Myocyte (in vitro differentiated cells): ENCODE measurements at places on chromosomes 1 and 21.

DNA sequence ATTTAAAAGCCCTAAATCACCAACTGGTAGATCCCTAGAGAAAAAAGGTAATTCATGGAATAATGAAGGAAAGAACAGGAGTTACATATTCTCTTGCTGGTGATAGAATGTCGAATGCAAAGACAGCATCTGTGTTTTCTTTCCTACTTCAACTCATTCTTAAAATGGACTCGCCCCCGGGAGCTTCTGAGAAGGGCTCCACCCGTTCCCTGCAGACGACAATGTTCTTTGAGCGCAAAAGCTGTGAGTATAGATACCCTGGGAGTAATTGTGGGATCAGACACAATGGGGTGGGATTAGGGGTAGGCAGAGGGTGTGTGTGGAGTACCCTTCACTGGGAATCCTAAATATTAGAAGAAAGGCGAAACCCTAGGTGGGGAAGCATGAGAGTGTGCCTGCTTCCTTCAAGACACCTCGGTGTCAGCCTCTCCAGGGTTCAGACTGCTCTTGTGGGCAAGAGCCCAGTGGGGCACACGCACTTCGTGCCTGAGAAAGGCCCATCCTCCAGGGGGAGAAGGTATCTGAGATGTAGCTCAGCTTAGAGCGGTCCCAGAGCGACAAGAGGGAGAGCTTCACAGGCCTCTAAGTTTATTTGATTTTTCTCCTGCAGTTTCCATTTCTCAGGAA is 123.3 kb upstream of the DPYD start:
- no peak for DNase-seq

DNA sequence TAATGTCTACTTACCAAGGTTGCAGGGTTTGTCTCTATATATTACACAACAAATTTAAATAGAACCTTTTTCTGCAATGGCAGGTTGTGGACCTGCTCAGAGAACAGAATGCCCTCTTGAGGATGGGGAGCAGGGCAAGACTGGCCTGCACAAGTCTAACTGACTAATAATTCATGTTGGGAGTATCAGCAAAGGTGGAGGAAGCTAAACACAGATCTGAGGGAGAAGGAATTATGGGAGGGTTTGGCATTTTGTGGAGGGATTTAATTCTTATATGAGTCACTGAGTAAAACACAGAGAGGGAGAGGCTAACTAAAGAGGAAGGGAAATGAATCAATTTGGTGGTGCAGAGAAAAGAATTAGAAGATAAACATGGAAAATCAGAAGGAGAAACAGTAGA is 40.0 kb downstream of the CLDN17 start:
- DNase-seq: no peak

- DNase-seq: peak; percentile 95
These were observed 10.8 kb downstream of the GPR3 start for GRCh38 chr1:27403065-27403726.

GRCh38 chr1:214332946-214333798 is 52.2 kb downstream of the SMYD2 start:
- DNase-seq: peak; percentile 72

- DNase-seq: no peak
These were observed 82.7 kb upstream of the ABCD3 start for GRCh38 chr1:94335447-94335846.

GRCh38 chr1:62336638-62336994 is 17.4 kb upstream of the KANK4 start:
- no peak for DNase-seq

DNA sequence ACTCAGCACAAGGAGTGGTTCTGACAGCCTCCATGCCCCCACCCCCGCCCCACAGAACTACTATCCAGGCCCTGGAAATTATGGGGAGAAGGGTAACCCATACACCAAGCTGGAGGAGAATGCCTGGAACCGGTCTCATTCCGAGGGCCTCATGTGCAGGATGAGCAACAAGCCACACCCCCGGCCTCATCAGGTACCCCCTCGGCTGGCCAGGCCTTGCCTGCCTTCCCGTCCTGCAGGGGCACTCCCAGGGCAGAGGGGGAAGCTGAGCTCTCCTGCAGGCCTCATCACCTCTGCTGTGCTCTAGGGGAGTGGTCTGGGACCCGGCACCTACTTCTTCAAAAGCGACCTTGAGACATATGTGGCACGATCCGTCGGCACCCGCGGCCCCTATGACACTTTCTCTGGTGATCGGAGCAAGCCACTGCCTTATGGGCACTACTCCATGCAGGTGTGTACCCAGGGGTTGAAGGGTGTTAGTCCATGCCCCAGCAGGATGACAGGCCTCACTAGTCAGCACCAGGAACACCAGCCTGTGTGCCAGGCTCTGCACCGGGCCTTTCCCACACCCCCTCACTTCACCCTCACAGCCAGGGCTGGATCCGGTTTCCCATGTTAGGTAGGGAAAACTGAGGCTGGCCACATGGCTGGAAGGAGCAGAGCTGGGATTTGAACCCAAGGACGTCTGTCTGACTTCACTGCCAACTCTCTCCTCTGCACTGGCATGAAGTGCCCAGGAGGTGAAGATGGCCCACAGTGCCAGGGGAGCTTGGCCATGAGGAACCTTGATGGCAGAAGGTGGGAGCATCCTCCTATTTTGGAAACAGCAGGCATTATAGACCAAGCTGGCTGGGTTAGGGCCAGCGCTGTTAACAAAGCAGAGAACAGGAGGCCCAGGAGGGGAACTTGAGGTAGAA is 10.9 kb upstream of the TTC22 start:
- DNase-seq: no peak

DNA sequence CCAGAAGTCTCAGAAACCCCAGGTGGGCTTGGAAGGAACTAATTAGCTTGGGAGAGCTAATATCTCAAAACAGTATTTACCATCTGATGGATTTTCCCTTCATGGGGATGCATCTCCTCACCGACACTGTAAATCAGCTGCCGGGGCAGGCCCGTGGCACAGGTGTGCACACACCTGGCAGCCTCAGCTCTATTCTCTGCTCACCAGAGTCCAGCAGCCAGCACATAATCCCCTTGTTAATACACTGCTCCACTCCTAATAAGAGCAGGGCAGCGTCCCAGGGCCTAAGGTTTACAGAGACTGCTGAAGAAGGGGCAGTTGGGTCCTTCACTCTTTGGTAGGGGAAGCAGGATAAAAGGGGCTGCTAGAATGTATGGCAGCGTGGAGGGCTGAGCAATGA is 200.0 kb downstream of the TOMM20 start:
- no peak for DNase-seq

DNA sequence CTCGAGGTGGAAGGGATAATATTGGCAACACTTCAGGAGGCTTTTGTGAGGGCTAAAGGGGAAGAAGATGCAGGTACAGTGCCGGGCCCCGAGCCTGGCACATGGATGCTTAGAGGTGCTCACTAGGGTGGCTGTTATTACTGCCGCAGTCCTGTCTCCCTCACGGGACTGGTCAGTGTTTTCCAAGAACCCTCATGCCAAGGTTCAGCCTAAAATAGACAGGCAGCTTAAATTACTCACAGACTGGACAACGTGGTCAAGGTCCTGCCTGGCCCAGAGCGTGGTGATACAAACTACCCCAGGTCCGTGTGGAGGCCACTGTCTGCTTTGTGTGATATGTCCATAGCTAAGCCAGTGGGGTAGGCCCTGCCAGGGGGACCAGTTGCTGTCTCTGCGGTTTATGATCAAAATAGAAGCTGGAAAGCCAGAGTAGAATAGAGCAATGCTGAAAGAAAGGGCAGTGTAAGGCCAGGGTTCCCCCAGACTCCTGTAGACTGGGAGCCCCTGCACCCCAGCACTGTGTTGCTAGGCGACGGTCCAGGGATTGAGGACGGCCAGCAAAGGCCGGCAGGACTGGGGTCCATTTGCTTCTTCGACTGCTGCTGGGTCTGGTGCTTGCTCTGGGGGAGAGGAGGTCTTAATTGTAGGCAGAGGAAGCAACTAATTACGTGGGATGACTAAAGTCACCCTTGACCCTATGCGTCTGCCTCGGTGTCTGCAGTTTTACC is 36.1 kb downstream of the ELAPOR1 start:
- DNase-seq: peak; percentile 95

GRCh38 chr1:165942927-165943597 is 115.6 kb downstream of the UCK2 start:
- no peak for DNase-seq

GRCh38 chr1:35873243-35873750 is 9.7 kb upstream of the AGO1 start:
- DNase-seq: no peak

DNA sequence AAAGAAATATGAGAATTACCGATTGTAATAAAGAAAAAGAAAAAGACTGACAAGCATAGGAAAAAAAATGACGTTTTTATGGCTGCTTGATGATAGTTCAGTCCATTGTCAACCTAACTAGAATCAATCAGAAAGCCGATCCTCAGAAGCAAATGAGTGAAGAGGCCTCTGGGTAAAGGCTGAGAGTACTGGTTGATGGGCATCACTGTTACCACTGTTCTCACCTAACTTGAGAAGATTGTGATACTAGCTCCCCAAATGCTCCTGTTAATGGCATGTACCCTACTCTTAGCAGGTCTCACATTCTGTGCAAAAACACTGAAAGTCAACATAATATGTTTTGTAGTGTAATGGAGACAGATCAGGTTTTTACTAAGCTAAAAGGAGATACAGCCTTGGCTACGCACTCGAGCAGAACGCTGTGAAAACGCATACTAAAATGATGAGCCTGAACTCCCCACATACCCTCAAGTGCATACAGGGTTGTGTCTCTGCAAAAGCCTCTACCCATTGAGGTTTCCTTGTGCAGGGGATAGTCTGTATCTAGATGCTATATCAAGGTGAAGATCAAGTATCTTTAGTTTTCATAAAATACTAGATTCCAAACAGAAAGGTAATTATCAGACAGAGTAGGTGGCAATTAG is 554.6 kb downstream of the SMYD3 start:
- DNase-seq: no peak

DNA sequence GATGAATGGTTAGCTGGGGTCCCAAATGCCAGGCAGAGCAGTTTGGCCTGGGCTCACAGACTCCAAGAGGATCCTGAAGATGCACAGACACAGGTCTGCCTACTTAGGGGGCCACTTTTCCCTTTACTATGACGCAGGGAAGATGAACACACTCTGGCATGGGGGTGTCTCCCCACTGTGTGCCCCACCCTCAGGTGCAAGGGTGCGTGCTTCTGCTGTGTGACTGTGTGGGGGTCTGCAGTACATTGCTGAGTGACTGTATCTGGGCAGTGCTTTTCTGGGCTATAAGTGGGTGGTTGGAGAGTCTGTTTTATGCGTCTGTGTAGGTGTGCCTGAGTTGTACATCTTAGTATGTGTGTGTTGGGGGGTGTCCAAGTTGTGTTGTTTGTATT is 3.8 kb downstream of the NR0B2 start:
- no peak for DNase-seq

GRCh38 chr1:66685265-66685664 is 67.0 kb upstream of the DYNLT5 start:
- DNase-seq: no peak

GRCh38 chr1:29592731-29593130 is 356.4 kb downstream of the PTPRU start:
- DNase-seq: no peak

- no peak for DNase-seq
These were observed 153.9 kb upstream of the TIAM1 start for GRCh38 chr21:31497914-31498313.

DNA sequence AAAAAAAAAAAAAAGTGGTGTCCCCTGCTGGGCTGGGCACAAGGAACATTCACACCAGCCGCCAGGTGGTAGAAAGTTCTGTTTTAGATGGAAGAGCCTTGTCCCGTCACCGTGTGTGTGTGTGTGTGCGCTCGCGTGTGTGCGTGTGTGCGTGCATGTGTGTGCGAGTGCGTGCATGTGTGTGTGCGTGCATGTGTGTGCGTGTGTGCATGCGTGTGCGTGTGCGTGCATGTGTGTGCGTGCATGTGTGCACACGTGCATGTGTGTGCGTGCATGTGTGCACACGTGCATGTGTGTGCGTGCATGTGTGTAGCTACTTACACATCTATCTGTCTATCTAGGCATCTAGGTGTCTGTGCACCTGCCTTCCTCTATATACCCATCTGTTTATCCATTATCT is 491.7 kb downstream of the NPHP4 start:
- DNase-seq: no peak

DNA sequence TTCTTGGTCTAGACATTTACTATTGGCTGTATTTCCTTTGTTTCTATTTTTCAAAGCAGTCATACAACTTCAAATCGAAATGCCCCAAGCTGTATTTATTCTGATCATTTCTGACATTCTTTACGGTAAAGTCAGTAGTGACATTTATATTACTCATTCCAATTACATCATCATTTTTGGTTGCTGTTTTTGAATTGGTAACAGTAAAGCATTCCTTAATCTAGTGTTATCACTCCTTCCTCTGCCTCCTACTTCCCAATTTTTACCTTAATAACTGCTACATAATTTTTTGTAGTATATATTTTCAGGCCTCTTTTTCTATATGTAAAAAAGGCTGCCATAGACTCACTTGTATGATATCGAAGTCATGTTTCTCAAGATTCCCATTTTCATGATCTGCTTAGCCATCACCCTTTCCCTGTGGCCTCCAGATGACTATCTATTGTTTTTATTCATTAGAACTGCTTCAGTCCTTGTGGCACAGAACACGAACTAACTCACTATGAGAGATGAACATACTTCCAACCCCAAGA is 167.2 kb downstream of the RUNX1 start:
- peak; percentile 48 for DNase-seq

DNA sequence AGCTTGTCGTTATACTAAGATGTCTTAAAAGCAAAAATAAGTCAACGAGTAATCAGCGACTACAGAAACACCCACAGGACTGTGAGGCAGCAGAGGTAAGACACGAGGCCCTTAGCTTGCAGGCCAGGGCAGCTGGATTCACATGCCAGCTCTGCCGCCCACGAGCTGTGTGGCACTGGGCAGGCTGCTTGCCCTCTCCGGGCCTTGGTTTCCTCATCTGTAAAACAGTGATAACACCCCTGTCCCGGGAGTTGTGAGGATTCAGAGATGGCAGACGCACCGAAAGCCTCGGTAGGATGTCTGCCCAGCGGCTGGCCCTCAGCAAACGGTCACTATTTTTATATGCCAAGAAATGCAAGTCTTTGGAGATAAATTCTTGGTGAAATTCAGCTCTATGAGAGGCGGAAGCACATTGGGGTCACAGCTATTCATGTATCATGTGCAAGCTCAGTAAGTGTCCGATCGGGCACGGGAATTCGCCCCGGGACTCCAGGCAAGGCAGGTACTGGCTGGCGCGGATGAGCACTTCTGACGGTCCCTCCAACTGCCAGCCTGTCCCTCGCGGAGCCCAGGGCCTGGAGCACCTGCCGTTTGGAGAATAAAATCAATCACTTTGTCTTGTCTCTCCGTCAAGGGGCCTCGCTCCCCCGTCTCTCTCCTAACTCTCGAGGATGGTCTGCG is 1.1 kb downstream of the C2CD2 start:
- DNase-seq: peak; percentile 36

GRCh38 chr1:36650200-36651065 is 167.7 kb upstream of the CSF3R start:
- DNase-seq: peak; percentile 47

GRCh38 chr1:203219934-203220333 is 9.5 kb downstream of the CHIT1 start:
- DNase-seq: no peak

DNA sequence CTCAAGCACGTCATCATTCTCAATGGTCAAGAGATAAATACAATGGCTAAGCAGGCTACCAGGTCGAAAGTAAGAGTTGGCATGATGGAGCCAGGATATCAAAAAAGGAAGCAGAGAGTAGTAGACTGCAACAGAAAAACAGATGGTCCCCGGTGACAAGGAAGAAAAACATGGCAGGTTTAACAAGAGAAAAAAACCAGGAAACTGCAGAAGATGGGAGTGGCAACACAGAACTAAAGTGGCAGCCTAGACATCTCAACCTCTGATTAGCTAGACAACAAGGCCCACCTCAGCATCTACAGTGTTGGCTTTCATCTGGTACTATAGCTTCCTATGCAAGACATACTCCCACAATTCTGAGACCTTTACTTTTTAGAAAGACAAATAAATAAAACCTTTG is 3.1 kb downstream of the UBR4 start:
- no peak for DNase-seq
